ENCODE measurements at places on chromosomes 7 and 10.

GRCh38 chr10:11488126-11488525 lies 123.3 kb downstream of the USP6NL start:
- no peak for DNase-seq

- DNase-seq = no peak
These were observed 163.3 kb upstream of the RHEB start for GRCh38 chr7:151682831-151683614.

DNA sequence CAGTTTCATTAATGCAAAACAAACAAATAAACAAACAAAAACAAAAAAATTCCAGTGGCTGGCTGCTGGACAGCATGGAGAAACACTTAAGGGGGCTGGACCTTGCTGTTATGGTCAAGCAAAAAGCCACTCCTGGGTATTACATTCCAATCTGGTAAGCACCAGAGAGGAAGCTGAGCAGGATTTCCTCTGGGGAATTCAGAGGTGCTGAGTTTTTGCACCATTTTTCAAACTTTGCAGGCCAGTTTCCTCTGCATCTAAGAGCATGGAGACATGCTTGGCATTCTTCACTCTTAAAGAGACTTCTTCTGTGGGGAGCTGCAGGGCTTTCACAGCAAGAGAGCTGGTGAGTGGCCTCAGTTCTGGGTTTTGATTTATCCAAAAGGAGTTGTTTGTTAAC lies 84.5 kb downstream of the FZD1 start:
- no peak for DNase-seq

- DNase-seq = no peak
These were observed 55.5 kb downstream of the PIP4K2A start for GRCh38 chr10:22658745-22659410.

GRCh38 chr7:139035586-139036353 lies at the start of gene ZC3HAV1L:
Gene ZC3HAV1L (minus strand): TSS chr7:139036042. CDS start chr7:139036017, 25 bp downstream.
- no peak for DNase-seq

DNA sequence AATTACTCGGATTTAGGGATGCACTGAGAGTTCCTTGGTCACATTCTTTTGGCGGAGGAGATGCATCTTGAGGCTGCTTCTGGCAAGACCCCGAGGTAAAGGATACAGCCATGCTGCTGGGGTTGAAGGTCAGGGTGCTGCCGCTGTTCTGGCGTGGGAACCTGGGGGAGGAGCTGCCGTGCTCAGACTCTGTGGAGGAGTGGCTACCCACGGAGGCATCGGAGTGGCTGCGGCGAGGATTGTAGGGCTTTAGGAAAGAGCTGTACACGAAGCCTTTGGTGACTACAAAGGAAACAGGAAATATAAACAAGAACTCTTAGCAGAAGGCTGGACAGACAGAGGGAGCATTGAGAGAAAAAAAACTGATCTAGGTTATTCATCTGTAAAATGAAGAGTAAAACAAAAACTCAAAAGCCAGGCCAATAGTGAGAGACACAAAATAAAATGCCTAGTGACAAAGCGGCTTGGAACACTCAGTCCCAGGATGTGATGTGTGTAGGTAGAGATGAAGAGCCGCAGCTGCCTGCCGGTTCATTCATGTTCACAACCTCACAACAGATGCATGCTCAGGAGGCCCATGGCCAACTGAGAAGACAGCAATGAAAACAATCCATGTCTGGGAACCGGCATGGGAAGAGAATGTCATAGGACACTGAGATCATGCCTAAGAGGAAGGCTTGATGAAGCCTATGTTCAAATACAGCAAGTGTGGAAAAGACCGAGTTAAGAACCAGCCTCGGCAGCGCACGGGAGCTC lies 97.8 kb downstream of the ABCC2 start:
- DNase-seq = no peak

GRCh38 chr7:130838738-130839137 lies 104.7 kb upstream of the KLF14 start:
- DNase-seq = no peak

DNA sequence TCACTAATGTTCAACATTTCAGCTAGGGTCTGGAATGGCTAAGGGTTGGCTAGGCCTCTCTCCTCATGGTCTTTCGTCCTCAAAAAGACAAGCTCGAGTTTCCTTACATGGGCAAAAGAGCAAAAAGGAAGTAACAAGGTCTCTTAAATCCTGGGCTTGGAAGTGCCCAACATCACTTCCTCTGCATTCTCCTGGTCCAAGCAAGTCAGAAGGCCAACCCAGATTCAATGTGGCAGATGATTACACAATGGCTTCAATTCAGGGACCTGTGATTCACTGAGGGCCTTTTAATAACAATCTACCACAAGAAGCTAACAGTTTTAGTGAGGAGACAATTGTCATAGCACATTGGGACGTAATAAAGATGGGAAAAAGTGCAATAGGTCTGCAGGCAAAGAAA lies 4.4 kb upstream of the NUP205 start:
- no peak for DNase-seq

GRCh38 chr10:102316421-102316820 lies 71.1 kb downstream of the GBF1 start:
- no peak for DNase-seq

GRCh38 chr10:1061930-1062774 lies 6.0 kb downstream of the WDR37 start:
- DNase-seq = no peak

- DNase-seq = no peak
These were observed 34.6 kb upstream of the LSM8 start for GRCh38 chr7:118149394-118149793.

- DNase-seq = no peak
These were observed 182.8 kb downstream of the MAD1L1 start for GRCh38 chr7:2049782-2050510.

GRCh38 chr10:56785292-56785691 lies 424.2 kb upstream of the ZWINT start:
- DNase-seq = no peak

GRCh38 chr10:75530299-75530698 lies 98.9 kb downstream of the LRMDA start:
- DNase-seq = no peak

- DNase-seq = no peak
These were observed 9.4 kb upstream of the PSAP start for GRCh38 chr10:71860243-71861029.

- DNase-seq = no peak
These were observed 296.8 kb downstream of the DNAJB6 start for GRCh38 chr7:157633465-157634185.

DNA sequence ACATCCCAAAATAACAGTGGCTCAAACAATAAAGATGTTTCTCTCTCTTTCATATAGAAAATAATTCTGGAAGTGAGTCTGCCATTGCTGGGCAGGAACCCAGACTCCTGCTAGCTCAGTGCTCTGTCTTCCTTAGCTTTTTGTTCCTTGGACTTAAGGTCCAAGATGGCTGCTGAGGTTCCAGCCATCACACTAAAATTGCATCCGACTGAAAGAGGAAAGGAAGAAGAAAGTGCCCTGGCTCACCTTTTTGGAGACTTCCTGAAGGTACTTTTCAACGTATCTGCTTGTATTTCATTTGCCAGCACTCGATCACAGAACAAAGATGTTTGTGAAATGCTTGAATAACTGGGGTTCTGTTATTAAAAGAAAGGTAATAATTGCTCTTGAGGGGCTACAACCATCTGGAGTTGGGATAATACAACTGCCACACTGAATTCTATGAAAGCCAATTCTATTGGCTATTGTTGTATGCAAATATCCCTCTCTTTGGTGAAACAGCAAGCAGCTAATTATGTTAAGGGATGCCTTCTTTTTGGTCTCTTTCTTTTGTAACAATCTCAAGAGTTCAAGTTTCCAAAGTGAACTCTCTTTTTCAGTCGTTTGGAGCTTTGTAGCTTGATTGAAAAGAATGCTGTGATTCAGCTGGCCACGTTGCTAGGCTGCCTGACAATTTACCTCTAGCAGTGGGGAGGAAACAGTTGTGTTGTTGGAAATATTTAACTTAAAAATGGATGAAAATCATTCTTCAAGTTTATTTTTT lies 83.9 kb downstream of the BAMBI start:
- DNase-seq = no peak

GRCh38 chr10:17665747-17666146 lies 21.8 kb downstream of the STAM start:
- no peak for DNase-seq

DNA sequence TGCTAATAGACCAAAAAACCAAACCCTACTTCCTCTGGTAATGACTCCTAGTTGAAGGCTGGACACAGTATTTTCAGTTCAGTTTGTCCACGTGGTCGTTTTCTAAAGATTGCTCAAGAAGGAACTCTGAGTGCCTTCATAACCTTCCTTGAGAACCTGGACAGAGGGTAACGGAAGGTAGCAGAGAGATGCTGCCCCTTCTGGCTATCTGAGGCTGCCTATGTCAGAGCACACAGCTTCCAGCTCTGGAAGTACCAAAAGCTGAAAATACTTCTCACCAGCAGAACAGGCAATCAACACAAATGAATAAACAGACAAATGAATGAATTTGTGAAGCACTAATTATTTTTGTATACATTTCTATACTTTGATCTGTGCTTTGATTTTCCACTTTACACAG lies 85.2 kb downstream of the AMPH start:
- DNase-seq = no peak

DNA sequence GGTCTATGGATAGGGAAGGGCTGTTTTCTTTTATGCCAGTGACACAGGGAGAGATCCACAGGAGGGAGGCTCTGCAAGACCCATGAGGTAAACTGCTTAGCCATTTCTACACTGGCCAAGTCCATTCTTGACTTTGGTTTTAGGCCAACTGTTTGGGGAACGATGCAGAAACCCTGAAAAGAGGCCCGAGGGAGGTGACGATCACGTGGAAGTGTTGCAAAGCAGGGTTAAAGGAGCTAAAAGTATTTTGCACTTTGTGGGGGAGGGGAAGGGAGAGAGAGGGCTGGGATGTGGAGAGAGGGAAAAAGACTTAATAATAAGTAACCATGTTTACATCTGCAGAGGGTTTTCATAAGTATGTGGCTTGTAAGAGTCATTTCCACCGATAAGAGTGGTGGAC lies 239.7 kb downstream of the EMX2 start:
- DNase-seq = no peak

GRCh38 chr10:34786464-34786863 lies 28.6 kb downstream of the PARD3 start:
- DNase-seq = no peak

DNA sequence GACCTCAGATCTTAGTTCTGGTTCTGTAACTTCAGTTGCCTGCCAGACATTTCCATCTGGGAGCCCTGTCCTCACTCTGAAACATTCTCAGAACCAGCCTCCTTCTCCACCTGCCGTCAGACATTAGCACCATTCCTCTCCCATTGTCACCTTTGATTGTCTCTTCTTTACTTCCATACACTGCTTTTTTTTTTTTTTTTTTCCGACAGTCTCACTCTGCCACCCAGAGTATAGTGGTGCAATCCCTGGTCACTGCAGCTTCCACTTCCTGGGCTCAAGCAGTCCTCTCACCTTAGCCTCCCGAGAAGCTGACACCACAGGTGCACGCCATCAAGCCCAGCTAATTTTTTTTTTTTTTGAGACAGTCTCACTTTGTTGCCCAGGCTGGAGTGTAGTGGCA lies 21.1 kb upstream of the HIPK2 start:
- DNase-seq = no peak

- no peak for DNase-seq
These were observed 19.5 kb upstream of the PPP1R3C start for GRCh38 chr10:91652364-91652763.

GRCh38 chr7:87356448-87356847 lies 11.0 kb downstream of the CROT start:
- no peak for DNase-seq

GRCh38 chr7:158474488-158474887 lies 113.1 kb downstream of the PTPRN2 start:
- no peak for DNase-seq

- no peak for DNase-seq
These were observed 565.8 kb upstream of the MGMT start for GRCh38 chr10:128901236-128901635.

DNA sequence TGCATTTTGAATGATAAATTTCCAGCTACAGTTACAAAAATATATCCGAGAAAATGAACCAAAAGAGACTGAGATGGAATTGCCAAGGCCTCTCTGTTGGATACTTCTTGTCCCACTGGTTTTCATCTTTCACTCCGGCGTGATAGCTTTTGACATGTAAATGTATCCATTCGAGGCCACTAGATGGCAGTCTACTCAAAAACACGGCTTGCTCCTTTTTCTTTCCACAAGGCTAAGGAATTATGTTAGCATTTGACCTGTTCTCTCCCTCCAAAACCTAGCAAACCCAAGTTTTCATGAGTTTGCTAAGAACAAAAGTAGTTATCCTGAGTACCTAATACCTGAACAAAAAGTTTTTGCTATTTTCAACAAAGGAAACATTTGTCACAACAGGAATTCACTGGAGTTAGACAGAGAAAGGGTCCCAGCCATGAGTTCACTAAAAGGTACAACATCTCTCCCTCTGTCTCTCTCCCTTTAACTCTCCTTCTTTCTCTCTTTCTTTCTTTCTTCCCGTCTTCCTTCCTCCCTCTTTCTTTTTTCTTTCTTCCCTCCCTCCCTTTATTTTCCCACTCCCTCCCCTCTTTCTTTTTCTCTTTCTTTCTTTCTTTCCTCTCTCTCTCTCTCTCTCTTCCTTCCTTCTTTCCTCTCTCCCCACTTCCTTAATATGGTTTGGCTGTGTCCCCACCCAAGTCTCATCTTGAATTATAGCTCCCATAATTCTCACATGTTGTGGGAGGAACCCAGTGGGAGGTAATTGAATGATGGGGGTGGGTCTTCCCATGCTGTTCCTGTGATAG lies 207.9 kb upstream of the MYO3A start:
- DNase-seq = no peak

GRCh38 chr7:76185187-76185896 lies 16.4 kb upstream of the SRRM3 start:
- DNase-seq = no peak

- DNase-seq = no peak
These were observed 75.4 kb upstream of the ATP6V0A4 start for GRCh38 chr7:138873220-138873892.

GRCh38 chr7:1873070-1873405 lies 203.0 kb downstream of the ELFN1 start:
- no peak for DNase-seq

GRCh38 chr7:94630855-94631254 lies 25.1 kb downstream of the SGCE start:
- DNase-seq = no peak

DNA sequence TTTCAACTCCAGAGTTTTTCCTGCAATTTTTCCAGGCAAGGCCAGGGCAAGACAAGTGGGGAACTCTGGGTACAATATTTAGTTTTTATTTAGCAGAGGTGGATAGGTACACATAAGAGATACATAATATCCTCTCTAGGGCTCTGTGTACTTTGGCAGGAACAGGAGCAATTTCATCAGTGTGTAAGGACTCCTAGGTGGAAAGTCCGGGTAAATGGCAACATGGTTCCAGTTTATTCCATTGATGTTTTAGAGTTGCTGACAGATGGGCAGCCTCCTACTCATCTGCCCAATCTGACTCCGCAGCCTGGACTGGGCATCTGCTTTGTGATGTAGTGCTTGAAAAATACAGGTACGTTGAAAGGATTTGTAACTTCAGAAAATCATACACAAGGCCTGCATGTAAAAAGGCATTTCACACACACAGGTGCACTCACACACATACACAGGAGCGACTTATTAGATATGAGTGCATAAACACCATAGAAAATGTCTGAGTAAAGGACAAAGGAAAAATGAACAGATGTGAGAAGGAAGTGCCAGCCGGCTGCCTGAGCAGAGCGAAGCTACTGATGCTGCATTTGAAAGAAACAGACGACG lies 5.7 kb downstream of the PON1 start:
- no peak for DNase-seq

Measured in activated T-helper 1 cell treated with anti-CD3 and anti-CD28 coated beads, Interleukin-2, amount 50 U/mL, for 16 hours (primary cell).